ENCODE measurements at places on chromosomes 4 and X. TPM values are rescaled to one million over a fixed set of nuclear protein-coding genes. Genes with fewer than 3 reads are reported as not detected.

DNA sequence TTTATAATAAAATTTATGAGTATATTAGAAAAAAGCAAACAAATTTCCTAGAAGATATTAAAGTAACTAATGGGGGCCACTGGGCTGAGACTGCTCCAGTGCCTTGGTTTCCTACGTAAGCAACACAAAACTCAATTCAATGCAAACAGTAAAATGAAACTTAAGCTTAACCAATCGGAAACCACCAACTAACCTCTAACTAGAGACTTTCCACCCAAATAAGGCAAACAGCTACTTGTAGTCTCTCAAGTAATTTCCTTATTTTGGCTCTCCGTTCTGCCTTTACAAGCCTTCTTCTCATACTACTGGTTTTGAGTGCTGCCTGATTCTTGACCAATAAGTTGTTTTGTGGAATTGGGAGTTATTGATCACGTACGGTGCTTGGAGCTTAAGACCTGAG, 167.3 kb upstream of the VEGFC start:
- DNase-seq: no peak

DNA sequence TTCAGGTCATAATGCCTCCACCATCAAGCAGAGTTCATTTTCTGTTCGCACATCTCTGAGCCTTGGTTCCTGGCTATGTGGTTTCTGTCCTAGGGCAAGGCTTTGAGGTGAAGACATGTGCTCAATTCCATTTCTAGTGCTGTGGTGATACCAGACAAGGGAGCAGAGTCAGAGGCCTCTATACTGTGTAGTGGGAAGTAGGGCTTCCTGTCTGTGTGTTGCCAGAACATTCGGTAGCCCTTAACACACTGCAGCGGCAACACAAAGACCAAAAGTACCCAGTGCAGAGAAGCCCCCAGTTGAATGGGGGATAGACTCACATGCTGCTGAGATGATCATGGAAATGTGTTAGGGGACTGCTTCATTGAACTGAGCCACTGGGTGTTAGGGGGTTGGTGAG, 56.4 kb downstream of the STARD8 start:
- DNase-seq: no peak

- peak; percentile 45 for DNase-seq
Measured at GRCh38 chr4:102598086-102598761, 97.1 kb downstream of the NFKB1 start.

DNA sequence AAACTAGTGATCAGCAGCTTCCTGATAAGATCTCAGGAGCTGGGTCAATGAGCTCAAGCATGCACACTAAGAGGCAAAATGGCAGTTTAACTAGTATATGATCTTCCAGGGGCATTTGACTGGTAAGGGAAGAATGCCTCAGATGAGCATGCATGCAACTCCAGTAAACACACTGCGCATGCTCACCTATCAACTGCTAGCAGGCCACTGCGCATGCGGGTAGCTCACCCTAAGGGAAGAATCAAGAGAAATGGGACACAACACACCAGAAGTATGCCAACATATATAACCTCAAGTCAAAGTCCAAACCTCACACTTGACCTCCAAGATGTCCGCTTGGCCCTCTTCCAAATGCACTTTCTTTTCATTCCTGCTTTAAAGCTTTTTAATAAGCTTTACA, 1004.0 kb downstream of the ADGRL3 start:
- DNase-seq: no peak

DNA sequence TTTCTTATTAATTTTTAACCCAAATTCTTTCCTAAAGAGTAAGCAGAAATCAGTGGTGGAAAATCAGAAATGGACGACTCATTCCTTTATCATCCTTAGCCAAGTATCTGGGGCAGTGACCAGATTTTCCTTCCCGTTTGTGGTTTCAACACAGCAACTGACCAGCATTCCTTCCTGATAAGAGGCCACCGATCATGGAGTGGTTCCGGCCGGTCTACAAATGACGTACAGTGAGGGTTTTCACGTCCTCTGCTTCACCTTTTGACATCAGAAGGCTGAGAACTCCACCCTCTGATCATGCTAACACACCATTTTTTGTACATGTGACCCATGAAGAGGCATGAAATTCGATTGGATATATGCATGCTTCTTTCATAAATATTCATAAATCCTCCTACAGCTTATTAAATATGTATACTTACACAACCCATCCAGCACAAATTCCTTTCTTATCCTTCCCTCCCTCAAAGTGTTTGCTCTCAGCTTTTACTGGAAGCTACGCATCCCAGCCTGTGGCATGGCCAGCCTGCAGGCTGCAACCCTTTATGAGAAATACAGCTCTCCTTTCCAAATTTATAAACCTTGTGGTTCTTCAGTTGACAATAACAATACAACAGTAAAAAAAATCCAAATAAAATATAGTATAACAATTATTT, 173.0 kb upstream of the CASK start:
- DNase-seq: peak; percentile 96

DNA sequence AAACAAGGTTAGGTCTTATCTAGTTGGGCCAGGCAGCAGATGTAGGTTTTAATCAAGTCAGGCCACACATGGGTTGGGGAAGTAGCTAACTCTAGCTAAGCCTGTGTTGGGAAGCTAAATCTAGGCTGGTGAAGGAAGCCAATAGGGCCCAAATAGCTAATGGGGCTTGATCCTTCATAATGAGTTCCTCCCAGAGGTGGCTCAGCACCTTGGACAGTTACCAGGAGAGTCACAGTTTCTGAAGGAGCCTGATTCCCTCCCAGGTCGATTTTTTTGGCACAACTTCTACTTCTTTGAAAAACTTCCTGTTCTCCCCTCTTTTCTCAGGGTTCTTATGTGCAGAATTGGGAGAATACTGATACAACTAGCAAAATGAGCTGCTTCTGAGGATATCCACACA, 242.5 kb upstream of the PRPS2 start:
- DNase-seq: peak; percentile 17

DNA sequence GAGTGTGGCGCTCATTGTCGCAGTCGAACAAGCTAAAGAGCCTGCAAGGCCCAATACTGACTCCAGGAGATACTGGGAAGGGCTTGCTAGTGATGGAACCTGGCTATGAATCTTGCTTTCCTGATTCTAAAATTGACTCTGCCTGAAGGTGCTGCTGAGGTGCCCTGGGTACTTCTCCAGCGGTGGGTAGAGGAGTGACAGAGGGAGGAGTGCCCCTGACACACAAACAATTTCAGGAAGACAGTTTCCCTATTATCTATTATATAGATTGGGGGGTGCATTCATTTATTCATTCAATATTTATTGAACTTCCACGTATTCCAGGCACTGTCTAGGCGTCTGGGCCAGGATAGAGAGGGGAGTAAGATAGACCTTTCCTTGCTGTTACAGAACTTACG, 339.2 kb upstream of the GATB start:
- no peak for DNase-seq

FAM149A gene
- 0.83 TPM for total RNA-seq

LDB2 gene
- total RNA-seq: 92.8 TPM

INPP4B gene
- 14.0 TPM for total RNA-seq

PNMA3 gene
- total RNA-seq: not detected

All from IMR-90 (cell line).